ENCODE measurements at places on chromosomes 1 and 21.
A peak's percentile ranks its signal among the peaks of the same experiment; 100 is the strongest.

- no peak for DNase-seq
Observed at GRCh38 chr1:167515893-167516321, 2.4 kb downstream of the CD247 start.

DNA sequence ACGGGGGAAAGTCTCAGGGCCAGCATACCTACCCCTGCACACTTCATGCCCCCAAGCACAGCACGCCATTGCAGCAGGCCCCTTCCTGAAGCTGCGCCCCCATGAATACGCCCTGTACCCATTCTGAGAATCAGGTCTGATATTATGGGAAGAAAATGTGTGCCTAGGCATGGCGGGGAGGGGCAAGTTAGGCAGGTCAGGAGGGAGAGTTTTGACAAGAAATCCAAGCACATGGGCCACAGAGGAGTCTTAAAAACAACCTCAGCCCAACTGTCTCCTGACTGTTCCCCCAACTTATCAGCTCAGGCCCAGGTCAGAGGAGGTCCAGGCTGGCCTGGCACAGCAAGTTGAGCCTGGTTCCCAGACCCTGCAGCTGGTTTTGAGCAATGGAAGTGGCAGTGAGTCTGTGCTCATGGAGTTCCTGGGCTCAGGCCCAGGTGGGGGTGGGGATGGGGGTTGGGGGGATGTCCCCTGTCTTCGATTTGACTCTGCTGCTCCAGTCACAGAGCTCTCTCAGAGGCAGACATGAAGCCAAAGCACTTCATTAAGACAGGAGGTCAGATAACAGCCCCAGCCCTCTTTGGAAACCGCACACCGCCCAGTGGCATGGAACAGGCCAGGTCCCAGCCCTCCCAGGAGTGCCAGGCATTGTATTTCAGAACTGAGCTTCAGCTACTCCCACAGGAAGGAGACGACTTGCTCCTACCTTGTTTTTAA lies 20.6 kb upstream of the BCAR3 start:
- peak; percentile 41 for DNase-seq

- no peak for DNase-seq
Observed at GRCh38 chr1:11273595-11274234, 717 bp downstream of the UBIAD1 start.

DNA sequence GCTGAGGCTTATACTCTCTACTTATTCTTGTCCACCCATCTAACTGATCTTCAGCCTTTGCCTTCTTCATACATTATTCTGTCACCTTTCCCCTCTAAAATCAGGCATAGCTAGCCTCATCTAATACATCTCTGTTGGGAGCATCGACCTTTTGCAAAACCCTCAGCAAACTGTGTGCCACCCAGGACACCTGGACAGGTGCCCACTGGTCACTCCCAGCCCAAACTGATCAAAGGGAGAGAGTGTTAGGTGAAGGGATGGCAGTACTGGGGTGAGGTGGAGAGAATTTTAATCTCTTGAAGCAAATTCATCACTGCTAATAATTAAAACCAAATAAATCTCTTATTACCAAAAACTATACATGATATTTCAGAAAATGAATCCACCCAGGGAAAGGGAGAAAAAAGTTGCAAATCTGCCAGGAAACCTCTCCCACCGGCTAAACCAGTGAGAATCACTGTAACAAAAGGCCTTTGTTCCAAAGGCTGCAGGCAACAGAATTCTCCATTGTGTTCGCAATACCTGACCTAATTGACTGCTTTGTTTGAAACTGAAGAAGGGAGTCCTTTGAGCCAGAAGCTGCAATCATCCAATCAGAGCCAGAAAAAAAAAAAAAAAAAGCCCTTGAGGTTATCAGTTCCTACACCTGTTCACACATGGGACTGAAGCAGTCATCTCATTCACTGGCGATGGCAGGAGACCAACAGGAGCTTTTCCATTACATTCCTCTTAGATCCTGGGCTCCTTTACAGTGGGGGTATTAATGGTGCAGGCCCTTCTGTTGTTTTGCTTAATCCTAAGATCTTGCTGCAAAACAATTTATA lies 172.6 kb downstream of the APP start:
- DNase-seq: no peak

DNA sequence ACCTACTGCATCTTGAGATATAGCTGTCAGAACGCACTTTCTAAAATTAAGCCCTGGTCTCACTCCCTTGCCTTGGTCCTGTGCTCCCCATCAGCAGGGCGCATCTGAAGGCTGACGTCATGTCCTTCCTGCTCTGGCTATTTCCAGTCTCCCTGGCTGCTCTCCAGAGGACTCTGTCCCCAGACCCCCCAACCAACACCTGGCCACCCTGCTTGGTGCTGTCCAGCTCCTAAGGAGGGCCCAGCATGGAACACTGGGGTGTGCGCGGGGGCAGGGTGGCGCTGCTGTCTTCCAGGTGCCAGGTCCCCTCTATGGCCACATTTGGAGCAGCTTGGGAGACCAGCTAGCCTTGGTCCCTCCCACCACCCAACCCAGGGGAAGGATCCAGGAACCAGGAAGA lies 8.3 kb downstream of the TNNT2 start:
- DNase-seq: no peak

Measured in RPMI7951 (cell line).